ENCODE measurements at places on chromosomes 6 and 20.
A peak's percentile ranks its signal among the peaks of the same experiment; 100 is the strongest.

DNA sequence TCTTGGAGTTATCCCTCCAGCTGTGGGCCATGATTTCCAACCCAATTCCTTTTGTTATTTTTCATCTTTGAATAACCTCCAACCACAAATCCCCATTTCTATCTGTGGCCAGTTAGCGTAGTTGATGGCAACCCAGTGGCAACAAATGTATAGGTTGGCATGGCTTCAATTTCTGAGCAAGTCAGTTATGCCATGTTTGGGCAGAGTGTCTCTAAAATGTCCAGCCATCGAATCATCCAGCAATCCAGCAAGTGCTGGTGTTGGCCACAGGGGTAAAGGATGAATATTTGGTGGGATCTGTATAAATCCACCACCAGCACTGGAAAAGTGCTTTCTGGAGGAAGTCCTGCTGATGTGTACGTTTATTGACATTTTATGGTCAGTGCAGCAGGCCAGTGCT, 233.3 kb downstream of the MYLK4 start:
- no peaks in the 10 kb centered on the region for H3K4me1 ChIP-seq
- no peaks in the 10 kb centered on the region for H3K27me3 ChIP-seq
- H3K4me3 ChIP-seq: no peak overlapping the region

GRCh38 chr6:153003366-153003690, 819 bp upstream of the MTRF1L start:
- no peaks in the 10 kb centered on the region for H3K27me3 ChIP-seq
- H3K36me3 ChIP-seq: peaks cover 2% of the 10 kb centered on the region
- peak overlapping the region; percentile 84 for H3K27ac ChIP-seq
- DNase-seq: no peak
- peak overlapping the region; percentile 67 for H3K4me3 ChIP-seq

DNA sequence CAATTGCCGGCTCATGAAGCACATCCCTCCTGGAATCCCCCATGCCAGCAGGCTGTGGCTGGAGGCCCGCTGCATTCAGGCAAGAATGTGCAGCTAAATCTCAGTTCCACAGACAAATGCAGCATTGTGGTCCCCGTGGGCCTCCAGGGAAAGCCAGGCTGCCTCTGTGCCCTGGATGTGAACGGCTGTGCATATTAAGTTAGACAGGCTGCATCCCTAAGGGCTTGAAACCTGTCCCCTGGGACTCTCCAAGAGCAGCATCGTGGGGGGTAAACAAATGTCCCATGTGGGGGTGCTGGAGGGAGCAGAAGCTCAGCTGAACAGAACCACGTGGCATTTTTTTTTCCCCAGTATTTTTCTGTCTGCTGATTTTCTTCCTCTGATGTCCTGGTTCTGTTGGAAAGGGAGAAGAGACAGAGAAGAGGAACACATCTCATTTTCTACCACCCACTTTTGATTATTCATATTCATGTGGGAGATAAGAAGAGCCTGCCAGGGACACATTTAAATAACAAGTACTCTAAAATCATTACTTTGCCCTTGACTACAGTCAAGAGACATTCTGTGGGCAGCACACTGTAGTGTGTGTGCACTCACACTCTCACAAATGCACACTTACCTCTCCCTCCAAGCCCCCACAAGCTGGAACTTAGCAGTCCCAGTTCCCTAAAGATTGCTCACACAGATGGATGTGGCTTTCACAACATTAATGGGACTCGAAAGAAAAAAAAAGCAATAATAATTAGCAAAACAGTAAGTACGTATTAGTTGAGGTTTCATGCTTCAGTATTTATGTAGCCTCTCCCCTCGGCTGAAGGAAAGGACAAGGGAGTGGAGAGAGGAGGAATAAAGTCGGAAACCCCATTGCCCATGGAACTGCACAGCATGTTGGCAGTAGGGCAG, 16.9 kb downstream of the GFOD1 start:
- peaks cover 10% of the 10 kb centered on the region for H3K36me3 ChIP-seq
- H3K4me3 ChIP-seq: no peak overlapping the region
- H3K27ac ChIP-seq: no peak overlapping the region
- peaks cover 3% of the 10 kb centered on the region for H3K4me1 ChIP-seq
- no peak for DNase-seq
- no peaks in the 10 kb centered on the region for H3K27me3 ChIP-seq

DNA sequence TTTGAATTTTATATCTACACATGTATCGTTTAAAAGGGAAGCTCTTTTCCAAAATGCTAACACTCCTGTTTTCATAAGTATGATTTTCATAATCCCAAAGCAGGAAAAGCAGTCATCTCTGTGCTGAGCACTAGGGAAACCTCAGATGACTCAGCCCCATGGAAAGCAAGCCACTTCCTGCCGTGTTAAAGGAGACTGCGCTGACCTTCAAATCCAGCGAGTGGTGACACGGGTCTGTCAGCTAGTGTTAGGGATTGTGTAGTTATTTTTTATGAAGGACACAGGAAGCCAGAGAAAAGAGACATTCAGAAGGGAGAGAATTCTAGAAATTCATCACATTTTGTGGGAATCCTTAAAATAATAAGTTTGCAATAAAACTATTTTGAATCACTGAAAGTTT, 57.0 kb upstream of the CD93 start:
- peak overlapping the region; percentile 91 for H3K27ac ChIP-seq
- H3K4me1 ChIP-seq: peaks cover 3% of the 10 kb centered on the region
- H3K27me3 ChIP-seq: no peaks in the 10 kb centered on the region
- no peaks in the 10 kb centered on the region for H3K36me3 ChIP-seq
- no peak overlapping the region for H3K4me3 ChIP-seq

- no peaks in the 10 kb centered on the region for H3K4me1 ChIP-seq
- no peak overlapping the region for H3K27ac ChIP-seq
- no peaks in the 10 kb centered on the region for H3K27me3 ChIP-seq
- no peaks in the 10 kb centered on the region for H3K36me3 ChIP-seq
- DNase-seq: no peak
These were observed 149.7 kb downstream of the TFAP2C start for GRCh38 chr20:56778765-56779195.

DNA sequence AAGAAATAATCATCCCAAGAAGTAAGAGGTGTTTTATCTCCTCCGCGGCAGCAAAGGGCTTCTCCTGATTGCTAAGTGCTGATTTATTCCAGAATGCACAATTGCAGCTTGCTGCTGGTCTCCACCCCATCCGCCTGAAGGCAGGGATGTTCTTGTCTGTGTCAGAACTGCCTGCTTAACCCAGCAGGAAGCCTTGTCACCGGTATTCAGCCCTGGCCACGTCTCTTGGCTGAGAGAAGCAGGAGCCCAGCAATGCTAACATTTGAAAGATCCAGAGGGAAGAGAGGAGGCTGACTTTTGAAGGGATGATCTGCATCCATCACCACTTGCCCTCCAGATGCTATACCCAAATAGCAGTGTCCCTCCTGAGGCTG, 4.2 kb downstream of the SCML4 start:
- no peaks in the 10 kb centered on the region for H3K4me1 ChIP-seq
- DNase-seq: no peak
- no peak overlapping the region for H3K4me3 ChIP-seq
- no peaks in the 10 kb centered on the region for H3K36me3 ChIP-seq
- H3K27ac ChIP-seq: no peak overlapping the region

- no peaks in the 10 kb centered on the region for H3K36me3 ChIP-seq
- DNase-seq: no peak
- H3K27ac ChIP-seq: no peak overlapping the region
These were observed 88.9 kb downstream of the ARMC2 start for GRCh38 chr6:108937170-108937569.

- peaks cover 3% of the 10 kb centered on the region for H3K4me1 ChIP-seq
- H3K36me3 ChIP-seq: no peaks in the 10 kb centered on the region
- no peak for DNase-seq
- H3K4me3 ChIP-seq: no peak overlapping the region
- H3K27me3 ChIP-seq: no peaks in the 10 kb centered on the region
These were observed 28.0 kb downstream of the IGF2R start for GRCh38 chr6:159996626-159997497.

- DNase-seq: no peak
- no peaks in the 10 kb centered on the region for H3K27me3 ChIP-seq
- no peak overlapping the region for H3K4me3 ChIP-seq
- no peaks in the 10 kb centered on the region for H3K36me3 ChIP-seq
These were observed 62.5 kb upstream of the OGFRL1 start for GRCh38 chr6:71226151-71226550.

DNA sequence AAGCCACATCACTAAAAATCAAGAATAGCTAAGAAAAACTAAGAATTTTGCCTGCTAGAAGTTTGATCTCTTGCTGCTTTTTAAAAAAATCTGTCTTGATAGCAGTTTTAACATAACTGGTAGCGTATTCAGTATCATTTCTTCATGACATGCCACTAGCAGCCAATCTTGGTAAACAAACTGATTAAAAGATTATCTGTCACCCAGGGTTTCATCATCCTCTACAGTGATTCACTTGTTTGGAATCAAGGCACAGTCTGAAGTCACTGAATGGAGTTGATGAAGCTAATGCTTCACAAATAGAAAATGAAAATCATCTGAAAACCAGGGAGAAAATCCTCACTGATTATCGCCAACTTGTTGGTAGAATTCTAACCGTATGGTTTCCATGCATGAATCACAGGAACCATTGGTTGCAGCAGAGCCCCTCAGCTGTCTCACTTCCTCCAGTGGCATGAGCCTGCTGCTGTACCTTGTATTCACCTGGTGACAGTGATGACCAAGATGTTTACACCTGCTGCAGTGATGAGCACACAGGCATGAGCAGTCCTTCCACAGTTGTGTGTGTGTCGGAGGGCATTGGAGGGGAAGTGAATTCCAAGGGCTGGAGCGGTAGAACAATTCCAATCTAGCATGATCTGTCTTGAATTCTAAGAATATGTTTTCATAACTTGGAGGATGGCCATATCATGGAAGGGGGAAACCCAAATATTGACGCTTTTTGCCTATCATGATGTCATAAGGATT, 275.0 kb downstream of the KHDC1L start:
- no peak overlapping the region for H3K4me3 ChIP-seq
- no peaks in the 10 kb centered on the region for H3K36me3 ChIP-seq
- peak overlapping the region; percentile 64 for H3K27ac ChIP-seq
- no peaks in the 10 kb centered on the region for H3K27me3 ChIP-seq

- H3K36me3 ChIP-seq: no peaks in the 10 kb centered on the region
- H3K27me3 ChIP-seq: no peaks in the 10 kb centered on the region
- DNase-seq: no peak
- H3K4me1 ChIP-seq: peaks cover 6% of the 10 kb centered on the region
- no peak overlapping the region for H3K4me3 ChIP-seq
These were observed 67.5 kb downstream of the KCNQ5 start for GRCh38 chr6:72689107-72689954.

DNA sequence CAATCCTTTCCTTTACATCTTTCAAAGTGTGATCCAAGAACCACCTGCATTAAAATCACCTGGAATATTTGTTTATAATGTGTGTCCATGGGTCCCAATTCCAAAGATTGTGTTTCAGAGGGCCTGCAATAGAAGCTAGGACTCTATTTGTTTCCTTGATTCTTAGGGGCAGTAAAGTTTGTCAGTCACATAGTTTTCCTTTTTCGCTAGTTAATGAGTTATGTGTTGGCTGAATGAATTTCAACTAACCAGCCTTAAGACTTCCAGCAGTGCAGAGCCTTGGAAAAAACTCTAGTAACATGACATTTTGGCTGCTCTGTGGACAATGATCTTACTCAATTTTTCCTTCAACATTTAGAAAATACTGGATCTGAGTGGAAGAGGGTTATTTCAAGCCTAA, 11.3 kb downstream of the FAM217A start:
- peaks cover 8% of the 10 kb centered on the region for H3K36me3 ChIP-seq
- H3K4me1 ChIP-seq: no peaks in the 10 kb centered on the region

DNA sequence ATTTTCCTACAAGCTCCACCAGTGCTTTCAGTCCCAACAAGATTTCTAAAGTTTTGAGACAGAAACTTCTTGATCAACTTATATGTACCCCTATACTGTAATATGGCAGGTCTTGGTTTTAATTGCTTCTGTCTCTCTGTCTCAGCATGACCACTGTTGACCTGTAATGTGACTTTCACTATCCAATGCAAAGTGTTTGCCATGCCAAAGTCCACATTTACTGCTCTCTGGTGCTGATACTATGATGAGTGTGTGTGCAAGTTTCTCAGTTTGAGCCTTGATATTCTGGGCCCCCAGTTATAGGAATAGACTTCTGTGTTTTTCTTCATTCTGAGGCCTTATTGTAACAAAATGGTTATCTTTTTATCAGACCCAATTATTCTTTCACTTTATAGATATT, 45.8 kb downstream of the OR2J2 start:
- no peak for DNase-seq
- H3K4me1 ChIP-seq: no peaks in the 10 kb centered on the region
- no peaks in the 10 kb centered on the region for H3K27me3 ChIP-seq

- no peak overlapping the region for H3K4me3 ChIP-seq
- no peaks in the 10 kb centered on the region for H3K27me3 ChIP-seq
- H3K36me3 ChIP-seq: no peaks in the 10 kb centered on the region
- H3K27ac ChIP-seq: peak overlapping the region; percentile 36
These were observed 34.4 kb downstream of the DSE start for GRCh38 chr6:116405138-116405537.

DNA sequence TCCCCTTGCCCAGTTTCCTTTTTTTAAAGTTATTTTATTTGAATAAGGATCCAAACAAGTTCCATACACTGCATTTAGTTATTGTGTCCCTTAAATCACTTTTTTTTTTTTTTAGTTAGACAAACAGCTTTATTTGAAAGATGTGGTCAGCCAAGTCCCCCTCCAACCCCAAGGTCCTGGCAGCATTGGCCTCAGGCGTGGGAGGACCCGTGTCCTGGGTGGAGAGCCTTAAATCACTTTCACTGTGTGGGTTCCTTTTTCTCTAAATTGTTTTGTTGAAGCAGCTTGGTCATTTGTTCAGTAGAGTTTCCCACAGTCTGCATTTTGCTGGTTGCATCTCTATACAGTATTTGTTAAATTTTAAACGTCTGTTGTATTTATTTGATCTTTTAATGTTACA, 5.2 kb upstream of the TBCC start:
- H3K4me1 ChIP-seq: peaks cover 11% of the 10 kb centered on the region
- H3K36me3 ChIP-seq: no peaks in the 10 kb centered on the region
- no peak overlapping the region for H3K27ac ChIP-seq
- no peaks in the 10 kb centered on the region for H3K27me3 ChIP-seq
- no peak for DNase-seq

GRCh38 chr6:4280707-4281106, 145.3 kb upstream of the ECI2 start:
- H3K4me3 ChIP-seq: no peak overlapping the region
- no peaks in the 10 kb centered on the region for H3K36me3 ChIP-seq

GRCh38 chr6:158850807-158851115, 31.6 kb upstream of the EZR start:
- no peak for DNase-seq
- H3K27me3 ChIP-seq: no peaks in the 10 kb centered on the region
- H3K4me1 ChIP-seq: peaks cover 3% of the 10 kb centered on the region
- no peak overlapping the region for H3K27ac ChIP-seq

DNA sequence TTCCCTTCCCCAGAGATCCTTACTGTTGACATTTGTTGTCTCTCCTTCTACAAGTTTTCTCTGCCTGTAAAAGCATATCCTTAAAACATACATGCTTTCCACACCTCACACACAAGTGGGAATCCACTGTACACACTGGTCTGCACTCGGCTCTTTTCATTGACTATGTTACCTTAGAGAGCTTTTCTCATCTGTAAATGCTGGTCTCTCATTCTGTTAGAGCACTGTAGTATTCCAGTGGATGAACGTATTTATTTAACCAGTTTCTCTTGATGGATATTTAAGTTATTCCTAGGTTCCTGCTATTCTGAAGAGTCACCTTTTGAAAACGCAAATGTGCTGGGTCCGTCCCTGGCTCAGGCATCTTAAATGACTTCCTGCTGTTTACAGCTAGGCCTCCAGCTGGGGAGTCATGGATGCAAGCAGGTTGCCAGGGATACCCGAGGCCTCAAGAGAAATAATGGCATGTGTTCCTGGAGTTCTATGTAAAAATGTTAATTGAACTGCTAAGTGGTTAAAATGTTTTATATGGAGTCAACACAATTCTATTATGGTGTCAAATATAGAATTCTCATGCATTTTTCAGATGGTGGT, 61.1 kb upstream of the TGM3 start:
- H3K36me3 ChIP-seq: no peaks in the 10 kb centered on the region
- H3K4me3 ChIP-seq: no peak overlapping the region
- no peaks in the 10 kb centered on the region for H3K4me1 ChIP-seq

Measured in tibial artery (tissue), 4 donors.